ENCODE measurements at places on chromosomes 3 and 15. TPM values are rescaled to one million over a fixed set of nuclear protein-coding genes. Genes with fewer than 3 reads are reported as not detected.

The CFAP100 gene
- total RNA-seq: not detected

DNA sequence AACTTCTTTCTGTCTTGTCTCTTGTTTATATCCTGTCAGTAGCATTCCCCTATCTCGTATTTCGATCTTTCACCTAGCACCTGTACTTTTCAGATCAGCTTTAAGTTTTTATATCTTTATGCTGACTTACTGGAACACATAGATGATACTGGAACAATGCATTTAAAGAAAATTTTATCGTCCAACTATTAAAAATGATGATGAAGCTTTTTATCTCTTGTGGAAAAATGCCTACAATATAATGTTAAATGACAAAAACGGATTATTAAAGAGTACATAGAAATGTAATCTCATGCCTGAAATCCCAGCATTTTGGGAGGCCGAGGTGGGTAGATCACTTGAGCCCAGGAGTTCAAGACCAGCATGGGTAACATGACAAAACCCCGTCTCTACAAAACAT lies 139.5 kb downstream of the ZPLD1 start:
- DNase-seq: no peak

GRCh38 chr15:25849157-25849921 lies 13.8 kb downstream of the ATP10A start:
- no peak for DNase-seq

- peak; percentile 11 for DNase-seq
Measured at GRCh38 chr15:63172851-63173451, 15.7 kb upstream of the RPS27L start.

GRCh38 chr3:123113889-123114450 lies 47.1 kb downstream of the PDIA5 start:
- no peak for DNase-seq

- DNase-seq: no peak
Measured at GRCh38 chr3:43958005-43958770, 267.4 kb downstream of the ABHD5 start.

DNA sequence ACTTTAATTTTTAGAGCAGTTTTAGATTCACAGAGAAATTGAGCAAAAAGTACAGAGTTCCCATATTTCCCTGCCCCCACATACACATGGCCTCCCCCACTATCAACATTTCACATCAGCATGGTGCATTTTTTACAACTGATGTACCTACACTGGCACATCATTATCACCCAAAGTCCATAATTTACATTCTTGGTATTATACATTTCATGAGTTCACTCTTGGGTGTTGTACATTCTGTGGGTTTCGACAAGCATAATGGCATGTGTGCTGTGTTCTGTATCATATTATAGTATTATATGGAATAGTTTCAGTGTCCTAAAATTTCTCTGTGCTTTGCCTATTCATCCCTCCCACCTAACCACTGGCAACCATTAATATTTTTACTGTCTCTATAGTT lies 419.8 kb upstream of the THBS1 start:
- DNase-seq: no peak

Measured in thyroid gland (tissue), 4 donors.